ENCODE measurements at places on chromosomes 7 and 10. TPM values are rescaled to one million over a fixed set of nuclear protein-coding genes. Genes with fewer than 3 reads are reported as not detected.
A peak's percentile ranks its signal among the peaks of the same experiment; 100 is the strongest.

- H3K27ac ChIP-seq: no peak overlapping the region
- H3K4me3 ChIP-seq: no peak overlapping the region
- H3K27me3 ChIP-seq: no peaks in the 10 kb centered on the region
- H3K4me1 ChIP-seq: no peaks in the 10 kb centered on the region
- DNase-seq: no peak
Observed at GRCh38 chr7:428387-428786, 91.3 kb downstream of the PDGFA start.

DNA sequence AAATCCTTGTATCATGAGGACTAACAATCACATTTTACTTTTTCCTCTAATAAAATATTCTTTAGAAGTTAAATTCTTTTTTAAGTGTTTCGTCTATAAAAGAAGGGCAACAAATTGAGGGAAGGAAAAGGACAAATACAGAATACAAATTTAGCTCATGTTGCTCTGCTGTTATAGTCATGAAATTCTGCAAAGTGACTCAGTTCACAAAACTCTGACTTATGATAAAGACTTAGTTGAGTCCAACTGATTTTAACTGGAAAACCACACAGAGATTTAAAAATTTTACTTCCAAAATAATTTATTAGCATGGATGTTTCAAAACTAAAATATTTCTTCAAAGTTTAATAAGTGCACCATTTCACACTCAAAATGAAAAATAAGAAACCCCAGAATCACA, 75.0 kb upstream of the GPR22 start:
- no peak for DNase-seq
- H3K4me3 ChIP-seq: no peak overlapping the region
- no peak overlapping the region for H3K27ac ChIP-seq
- no peaks in the 10 kb centered on the region for H3K27me3 ChIP-seq
- H3K4me1 ChIP-seq: no peaks in the 10 kb centered on the region

- H3K4me1 ChIP-seq: no peaks in the 10 kb centered on the region
- no peaks in the 10 kb centered on the region for H3K36me3 ChIP-seq
- no peaks in the 10 kb centered on the region for H3K27me3 ChIP-seq
- no peak overlapping the region for H3K4me3 ChIP-seq
- no peak overlapping the region for H3K27ac ChIP-seq
Observed at GRCh38 chr7:18534481-18534880, 38.9 kb downstream of the HDAC9 start.

GRCh38 chr7:33793616-33794015, 111.7 kb upstream of the BMPER start:
- H3K36me3 ChIP-seq: no peaks in the 10 kb centered on the region
- no peak overlapping the region for H3K4me3 ChIP-seq
- no peak for DNase-seq
- H3K27ac ChIP-seq: no peak overlapping the region
- H3K27me3 ChIP-seq: no peaks in the 10 kb centered on the region

DNA sequence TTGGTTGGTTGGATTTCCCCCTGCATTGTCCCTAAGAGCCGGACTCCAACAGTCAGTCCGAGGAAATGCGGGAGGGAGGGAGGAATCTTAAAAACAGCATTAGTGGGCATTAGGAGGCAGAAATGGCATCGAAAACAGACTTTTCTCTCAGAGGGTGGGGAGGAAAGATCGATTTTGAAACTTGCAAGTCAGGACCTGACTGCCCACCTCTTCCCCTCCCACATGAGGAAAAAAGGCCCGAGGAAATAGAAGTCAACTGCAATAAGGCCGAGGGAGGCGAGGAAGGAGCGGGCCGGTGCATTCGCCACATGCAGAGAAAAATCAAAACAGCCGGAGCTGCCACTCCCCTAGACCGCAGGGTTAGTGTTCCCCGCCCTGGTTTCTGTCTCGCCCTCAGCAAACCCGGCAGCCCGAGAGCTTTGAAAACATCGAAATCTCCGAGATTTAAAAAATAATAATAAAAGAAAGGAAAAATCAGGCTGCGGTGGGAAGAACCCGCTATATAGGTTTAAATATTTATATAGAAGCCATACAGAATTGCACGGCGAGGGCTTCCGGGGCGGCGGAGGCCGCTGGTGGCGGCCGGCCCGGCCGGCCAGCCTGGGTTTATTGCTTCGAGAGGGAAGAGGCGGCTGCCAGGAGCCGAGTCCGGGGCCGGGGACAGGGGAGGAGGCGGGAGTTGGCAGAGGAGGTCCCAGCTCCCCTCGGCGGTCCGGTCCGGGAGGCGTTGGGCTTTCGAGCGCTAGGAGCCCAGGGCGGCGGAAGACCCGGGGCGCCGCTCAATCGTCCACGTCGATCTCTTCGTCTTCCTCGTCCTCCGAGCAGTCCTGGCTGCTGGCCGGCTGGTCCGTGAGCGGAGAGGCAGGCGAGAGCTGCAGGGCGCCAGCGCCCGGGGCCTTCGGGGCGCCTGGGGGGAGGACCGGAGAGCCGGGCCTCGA, 2.5 kb downstream of the LBX1 start:
- DNase-seq: no peak
- H3K4me1 ChIP-seq: peaks cover 56% of the 10 kb centered on the region
- H3K4me3 ChIP-seq: peak overlapping the region; percentile 4

GRCh38 chr7:148474481-148475025, 116.0 kb upstream of the C7orf33 start:
- DNase-seq: no peak
- no peaks in the 10 kb centered on the region for H3K4me1 ChIP-seq
- H3K36me3 ChIP-seq: no peaks in the 10 kb centered on the region
- no peaks in the 10 kb centered on the region for H3K27me3 ChIP-seq

DNA sequence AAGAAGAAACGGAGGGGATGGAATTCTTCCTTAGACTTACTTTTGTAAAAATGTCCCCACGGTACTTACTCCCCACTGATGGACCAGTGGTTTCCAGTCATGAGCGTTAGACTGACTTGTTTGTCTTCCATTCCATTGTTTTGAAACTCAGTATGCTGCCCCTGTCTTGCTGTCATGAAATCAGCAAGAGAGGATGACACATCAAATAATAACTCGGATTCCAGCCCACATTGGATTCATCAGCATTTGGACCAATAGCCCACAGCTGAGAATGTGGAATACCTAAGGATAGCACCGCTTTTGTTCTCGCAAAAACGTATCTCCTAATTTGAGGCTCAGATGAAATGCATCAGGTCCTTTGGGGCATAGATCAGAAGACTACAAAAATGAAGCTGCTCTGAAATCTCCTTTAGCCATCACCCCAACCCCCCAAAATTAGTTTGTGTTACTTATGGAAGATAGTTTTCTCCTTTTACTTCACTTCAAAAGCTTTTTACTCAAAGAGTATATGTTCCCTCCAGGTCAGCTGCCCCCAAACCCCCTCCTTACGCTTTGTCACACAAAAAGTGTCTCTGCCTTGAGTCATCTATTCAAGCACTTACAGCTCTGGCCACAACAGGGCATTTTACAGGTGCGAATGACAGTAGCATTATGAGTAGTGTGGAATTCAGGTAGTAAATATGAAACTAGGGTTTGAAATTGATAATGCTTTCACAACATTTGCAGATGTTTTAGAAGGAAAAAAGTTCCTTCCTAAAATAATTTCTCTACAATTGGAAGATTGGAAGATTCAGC, 158.7 kb upstream of the LANCL2 start:
- peaks cover 5% of the 10 kb centered on the region for H3K4me1 ChIP-seq
- no peak overlapping the region for H3K27ac ChIP-seq
- H3K27me3 ChIP-seq: no peaks in the 10 kb centered on the region
- H3K4me3 ChIP-seq: no peak overlapping the region

- no peak overlapping the region for H3K27ac ChIP-seq
- H3K4me3 ChIP-seq: no peak overlapping the region
- peaks cover 12% of the 10 kb centered on the region for H3K36me3 ChIP-seq
- no peak for DNase-seq
- H3K27me3 ChIP-seq: no peaks in the 10 kb centered on the region
Observed at GRCh38 chr7:102095321-102096011, 191.2 kb upstream of the SH2B2 start.

- H3K27ac ChIP-seq: peak overlapping the region; percentile 18
- no peaks in the 10 kb centered on the region for H3K27me3 ChIP-seq
- DNase-seq: peak; percentile 79
- H3K4me1 ChIP-seq: peaks cover 35% of the 10 kb centered on the region
- peaks cover 26% of the 10 kb centered on the region for H3K36me3 ChIP-seq
Observed at GRCh38 chr10:14601872-14602725, 172.6 kb downstream of the FAM107B start.

DNA sequence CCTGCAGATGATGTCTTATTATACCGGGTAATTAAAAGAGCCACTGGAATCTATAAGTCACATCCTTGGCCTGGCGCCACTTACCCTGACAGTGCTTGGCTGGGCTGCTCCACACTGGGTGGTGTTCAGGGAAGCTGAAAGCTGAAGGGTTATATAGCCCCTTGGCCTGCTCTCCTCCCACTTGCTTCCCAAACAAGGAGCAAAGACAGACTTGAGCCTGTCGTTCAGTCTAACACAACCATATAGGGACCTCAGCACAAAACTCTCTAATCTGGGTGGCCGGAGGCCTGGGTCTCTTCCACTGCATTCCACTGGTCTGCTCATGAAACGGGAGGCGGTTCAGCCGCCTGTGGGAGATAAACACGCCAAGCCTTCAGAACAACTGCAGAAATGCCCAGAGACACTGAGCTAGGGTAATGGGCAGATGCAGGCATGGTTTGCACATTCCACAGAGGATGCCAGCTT, at the start of gene ACTA2:
TSS of gene ACTA2 (minus strand) at position 127 of the 465 bp plus-strand sequence. CDS start 3,843 bp downstream, outside the sequence.
- H3K4me1 ChIP-seq: no peaks in the 10 kb centered on the region
- DNase-seq: no peak
- H3K27ac ChIP-seq: no peak within 1 kb of the TSS
- H3K36me3 ChIP-seq: no peaks in the 10 kb centered on the region
- no peak within 1 kb of the TSS for H3K4me3 ChIP-seq
- no peaks in the 10 kb centered on the region for H3K27me3 ChIP-seq

GRCh38 chr10:110861476-110861875, 10.3 kb upstream of the PDCD4 start:
- no peaks in the 10 kb centered on the region for H3K36me3 ChIP-seq
- DNase-seq: no peak
- no peaks in the 10 kb centered on the region for H3K27me3 ChIP-seq
- peaks cover 79% of the 10 kb centered on the region for H3K4me1 ChIP-seq
- peak overlapping the region; percentile 92 for H3K27ac ChIP-seq
- no peak overlapping the region for H3K4me3 ChIP-seq

- H3K4me3 ChIP-seq: no peak overlapping the region
- peaks cover 3% of the 10 kb centered on the region for H3K36me3 ChIP-seq
- H3K27ac ChIP-seq: no peak overlapping the region
- H3K4me1 ChIP-seq: no peaks in the 10 kb centered on the region
- no peaks in the 10 kb centered on the region for H3K27me3 ChIP-seq
Observed at GRCh38 chr7:127981965-127982364, 49.3 kb downstream of the LRRC4 start.

GRCh38 chr7:105015390-105015965, 1.5 kb downstream of the KMT2E start:
- DNase-seq: no peak
- peak overlapping the region; percentile 99 for H3K27ac ChIP-seq
- peaks cover 16% of the 10 kb centered on the region for H3K4me1 ChIP-seq

The PTPRN2 gene
- total RNA-seq: 1.3 TPM

The HSPA12A gene
- total RNA-seq: 0.43 TPM

The HABP2 gene
- not detected for total RNA-seq

The AHCYL2 gene
- total RNA-seq: 15.2 TPM

Data from natural killer cell (primary cell).